ENCODE measurements at places on chromosomes 16 and 17.

- DNase-seq, result no peak
Measured at GRCh38 chr16:28273511-28273910, 18.8 kb upstream of the SBK1 start.

DNA sequence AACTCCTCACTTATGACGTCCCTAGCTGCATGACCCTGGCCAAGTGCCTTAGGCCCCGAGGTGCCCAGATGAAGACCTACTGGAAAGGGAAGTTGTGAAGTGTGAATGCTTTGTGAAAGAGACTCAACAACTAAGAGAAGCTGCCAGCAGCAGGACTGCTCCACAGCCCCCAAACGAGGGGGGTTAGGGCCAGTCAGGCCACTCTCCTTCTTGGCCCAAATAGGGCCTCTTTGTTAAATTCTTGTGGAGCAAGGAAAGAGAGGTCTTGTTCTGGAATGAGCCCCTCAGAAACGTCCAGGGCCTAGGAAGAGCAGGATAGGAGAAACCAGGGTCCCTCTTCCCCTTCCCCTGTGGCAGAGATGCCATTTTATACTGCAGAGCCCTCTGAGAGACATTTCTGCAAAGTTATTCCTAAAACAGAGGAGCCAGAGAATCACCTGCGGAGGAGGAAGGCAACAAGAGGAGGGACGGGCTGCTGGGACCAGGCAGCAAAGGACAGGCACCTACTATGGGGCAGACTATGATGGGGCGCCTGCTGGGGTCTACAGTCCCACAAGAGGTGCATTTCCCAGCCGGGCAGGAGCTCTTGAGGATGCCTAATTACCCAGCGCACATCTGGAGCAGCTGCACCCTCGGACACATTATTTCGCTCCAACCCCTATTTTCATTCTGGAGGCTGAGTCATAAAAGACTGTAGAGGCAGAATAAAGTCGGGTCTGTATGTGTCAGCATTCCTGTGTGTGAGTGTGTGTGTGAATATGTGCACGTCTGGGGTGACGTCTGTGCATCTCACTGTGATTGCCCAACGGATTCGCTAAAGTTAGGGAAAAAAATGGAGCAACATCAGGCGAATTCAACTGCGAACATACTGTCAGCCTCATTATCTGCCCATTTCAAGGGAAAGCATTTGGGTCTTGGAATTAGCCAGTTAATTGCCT, 11.4 kb upstream of the HOXB9 start:
- no peak for DNase-seq

GRCh38 chr17:7239091-7240027, at the start of gene PHF23:
Gene PHF23 (minus strand): TSS chr17:7239457. CDS start chr17:7239279, 178 bp downstream.
- DNase-seq, result peak; percentile 90

- peak; percentile 7 for DNase-seq
Measured at GRCh38 chr16:47779201-47780016, 318.3 kb downstream of the PHKB start.

DNA sequence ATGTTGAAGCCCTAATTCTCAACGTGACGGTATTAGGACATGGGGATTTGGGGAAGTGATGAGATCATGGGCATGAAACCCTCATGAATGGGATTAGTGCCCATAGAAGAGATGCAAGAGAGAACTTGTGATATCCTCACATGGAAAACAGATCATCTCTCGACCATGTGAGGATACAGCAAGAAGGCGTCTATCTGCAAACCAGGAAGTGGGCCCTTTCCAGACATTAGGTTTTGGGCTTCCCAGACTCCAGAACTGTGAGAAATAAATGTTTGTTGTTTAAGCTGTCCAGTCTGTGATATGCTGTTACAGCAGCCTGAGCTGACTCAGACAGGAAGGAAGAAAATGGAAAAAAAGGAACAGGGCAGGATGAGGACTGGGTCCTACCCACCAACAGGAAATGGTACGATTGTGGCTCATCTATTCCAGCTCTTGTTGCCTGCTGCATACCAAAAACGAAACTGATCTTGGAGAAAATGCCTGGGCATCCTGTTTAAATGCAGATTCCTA, 21.9 kb upstream of the SSTR2 start:
- peak; percentile 72 for DNase-seq

GRCh38 chr17:77772461-77772897, 186.0 kb upstream of the TNRC6C start:
- peak; percentile 35 for DNase-seq

- DNase-seq, result no peak
Measured at GRCh38 chr16:8735574-8735973, 61.2 kb downstream of the ABAT start.

- no peak for DNase-seq
Measured at GRCh38 chr17:77248216-77249114, 107.7 kb downstream of the SEC14L1 start.

DNA sequence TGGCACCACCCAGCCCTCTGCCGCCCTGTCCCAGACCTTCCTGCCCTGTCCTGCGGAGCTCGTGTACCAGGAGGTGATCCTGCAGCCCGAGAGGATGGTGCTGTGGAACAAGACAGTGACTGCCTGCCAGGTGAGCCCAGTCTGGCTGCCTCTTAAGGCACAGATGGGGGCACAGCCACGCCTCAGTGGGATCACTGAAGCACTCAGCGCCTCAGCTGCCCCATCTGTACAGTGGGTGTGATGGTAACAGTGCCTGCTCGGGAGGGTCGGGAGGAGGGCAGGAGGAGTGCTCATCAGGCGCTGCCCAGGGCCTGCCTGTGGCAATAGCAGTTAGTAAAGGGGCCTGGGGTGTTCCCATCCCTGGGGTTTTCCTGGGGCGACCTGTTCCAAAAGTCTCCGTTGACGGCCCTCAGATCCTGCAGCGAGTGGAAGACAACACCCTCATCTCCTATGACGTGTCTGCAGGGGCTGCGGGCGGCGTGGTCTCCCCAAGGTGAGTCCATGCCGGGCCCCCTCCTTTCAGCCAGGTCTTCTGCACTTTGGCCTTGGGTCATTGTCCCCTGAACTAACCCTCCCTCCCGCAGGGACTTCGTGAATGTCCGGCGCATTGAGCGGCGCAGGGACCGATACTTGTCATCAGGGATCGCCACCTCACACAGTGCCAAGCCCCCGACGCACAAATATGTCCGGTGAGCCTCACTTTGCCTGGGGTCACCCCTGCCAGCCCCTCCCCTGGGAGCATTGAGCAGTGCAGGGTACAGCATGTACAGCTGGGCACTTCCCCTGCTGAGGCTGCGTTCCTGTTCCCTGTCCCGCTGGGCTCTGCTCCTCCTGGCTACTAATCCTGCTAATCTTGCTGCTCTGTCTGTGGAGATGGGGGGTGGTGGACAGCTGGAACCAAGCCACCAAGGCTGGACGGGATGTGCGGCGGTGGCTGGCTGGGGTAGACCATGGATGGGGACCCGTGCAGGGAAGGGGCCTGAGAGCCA, 4.5 kb upstream of the TCAP start:
- no peak for DNase-seq

GRCh38 chr16:59048876-59049275, 314.8 kb upstream of the GOT2 start:
- DNase-seq, result no peak

- no peak for DNase-seq
Measured at GRCh38 chr16:57795431-57795878, 6.8 kb downstream of the KIFC3 start.

DNA sequence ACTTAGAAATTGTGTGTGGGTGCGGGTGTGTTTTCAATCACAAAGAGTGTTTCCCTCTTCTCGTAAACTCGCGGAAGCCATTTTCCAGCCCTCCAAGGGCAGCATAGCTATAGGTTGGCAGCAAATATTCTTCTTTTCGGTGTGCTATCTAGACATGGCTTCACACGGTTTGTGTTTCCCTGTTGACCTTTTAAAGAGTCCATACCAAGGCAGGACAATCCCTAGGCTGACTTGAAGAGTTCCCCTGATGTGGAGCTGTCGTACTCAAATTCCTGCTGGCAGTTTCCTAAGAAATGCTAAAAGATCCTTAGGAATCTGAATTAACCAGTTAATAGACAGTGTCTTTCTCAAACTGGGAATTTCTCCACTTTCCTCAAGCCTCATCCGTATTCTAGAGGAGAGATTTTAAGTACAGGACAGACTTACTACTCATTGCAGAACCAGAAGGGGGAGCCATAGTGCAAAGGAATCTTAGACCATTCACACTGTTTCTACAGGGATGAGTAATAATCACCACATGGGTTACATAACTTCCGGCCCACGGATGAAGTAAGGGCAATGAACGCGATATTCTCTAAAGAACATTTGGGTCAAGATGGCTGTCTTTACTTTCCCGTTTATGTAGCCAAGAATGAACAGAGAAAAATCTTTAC, 288.6 kb upstream of the ELAC2 start:
- DNase-seq, result peak; percentile 14

- peak; percentile 86 for DNase-seq
Measured at GRCh38 chr16:4693296-4693955, at the start of gene NUDT16L1. Gene NUDT16L1 (plus strand): TSS chr16:4693562. CDS start chr16:4693727, 165 bp downstream.
